CD4-positive, alpha-beta T cell treated with Interleukin-4 for 1 hour (primary cell): ENCODE measurements at places on chromosomes 5 and 9.

GRCh38 chr5:124583469-124584350, 162.7 kb downstream of the ZNF608 start:
- DNase-seq = peak; percentile 16

- no peak for DNase-seq
Observed at GRCh38 chr5:58330781-58331180, 129.1 kb downstream of the PLK2 start.

DNA sequence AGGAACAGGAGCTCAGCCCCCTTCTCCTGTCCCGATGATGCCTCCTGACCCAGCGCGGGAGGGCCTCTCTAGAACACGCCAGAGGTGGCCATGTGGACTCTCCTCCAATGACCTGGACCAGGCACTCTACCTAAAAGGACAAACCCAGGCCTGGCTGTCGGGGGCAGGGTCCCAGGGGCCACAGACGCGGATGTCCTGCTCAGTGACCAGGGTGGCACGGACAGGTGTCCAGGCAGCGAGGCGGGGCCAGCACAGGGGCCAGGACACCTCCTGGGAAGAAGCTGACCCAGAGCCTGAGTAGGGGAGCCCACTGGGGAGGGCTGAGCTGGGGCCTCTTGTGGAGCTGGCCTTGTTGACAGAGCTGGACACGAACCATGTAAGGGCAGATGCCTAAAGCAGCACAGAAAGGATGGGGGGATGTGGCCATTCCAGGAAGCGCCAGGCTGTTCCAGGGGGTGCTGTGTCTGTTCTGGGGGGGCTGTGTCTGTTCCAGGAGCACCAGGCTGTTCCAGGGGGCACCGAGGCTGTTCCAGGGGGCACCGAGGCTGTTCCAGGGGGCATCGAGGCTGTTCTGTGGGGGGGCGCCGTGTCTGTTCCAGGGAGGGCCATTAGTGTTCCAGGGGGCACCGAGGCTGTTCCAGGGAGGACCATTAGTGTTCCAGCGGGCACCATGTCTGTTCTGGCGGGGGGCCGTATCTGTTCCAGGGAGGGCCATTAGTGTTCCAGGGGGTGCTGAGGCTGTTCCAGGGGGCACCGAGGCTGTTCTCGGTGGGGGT, 30.5 kb downstream of the EXD3 start:
- DNase-seq = no peak

- DNase-seq = peak; percentile 46
Observed at GRCh38 chr5:177306674-177307543, 3.3 kb downstream of the PRELID1 start.

DNA sequence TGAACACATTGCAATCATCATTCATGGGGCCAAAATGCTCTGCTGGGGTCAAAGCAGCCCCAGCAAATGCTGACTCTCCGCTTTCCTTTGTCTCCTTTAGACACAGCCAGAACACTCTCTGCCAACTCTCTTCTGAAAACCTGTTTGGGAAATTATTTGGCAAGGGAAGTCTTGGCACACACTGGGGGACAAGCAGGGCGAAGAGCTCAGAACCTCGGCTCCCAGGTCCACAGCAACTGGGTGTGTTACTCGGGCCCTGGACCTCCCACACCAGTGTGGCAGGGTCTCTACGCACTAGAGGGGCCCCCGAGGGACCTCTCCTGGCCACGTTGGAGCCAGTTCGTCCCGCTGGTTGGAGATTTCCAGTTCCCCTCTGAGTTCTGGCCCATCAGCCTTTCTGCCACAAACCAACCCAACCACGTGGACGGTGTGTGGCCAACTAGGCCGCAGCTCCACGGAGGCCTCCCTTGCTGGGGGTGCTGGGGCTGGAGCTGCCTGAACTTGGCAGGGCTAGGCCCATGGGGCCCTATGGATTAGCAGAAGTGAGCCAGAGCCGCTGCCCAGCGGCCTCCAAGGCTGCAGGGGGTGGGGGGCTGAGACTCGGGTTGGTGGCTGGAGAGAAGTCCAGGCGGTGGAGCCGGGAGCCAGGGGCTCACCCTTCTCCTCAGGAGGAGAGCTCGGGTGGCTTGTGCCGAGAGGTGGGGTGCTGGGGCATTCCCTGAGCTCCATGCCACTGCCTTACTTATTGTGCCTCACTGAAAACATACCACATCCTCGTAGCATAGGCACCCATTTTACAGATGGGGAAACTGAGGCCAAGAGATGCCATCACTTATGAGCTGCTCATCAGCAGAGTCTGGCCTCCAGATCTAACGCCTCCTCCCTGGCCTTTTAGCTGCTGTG, 46.8 kb upstream of the RNU6ATAC start:
- DNase-seq = no peak

DNA sequence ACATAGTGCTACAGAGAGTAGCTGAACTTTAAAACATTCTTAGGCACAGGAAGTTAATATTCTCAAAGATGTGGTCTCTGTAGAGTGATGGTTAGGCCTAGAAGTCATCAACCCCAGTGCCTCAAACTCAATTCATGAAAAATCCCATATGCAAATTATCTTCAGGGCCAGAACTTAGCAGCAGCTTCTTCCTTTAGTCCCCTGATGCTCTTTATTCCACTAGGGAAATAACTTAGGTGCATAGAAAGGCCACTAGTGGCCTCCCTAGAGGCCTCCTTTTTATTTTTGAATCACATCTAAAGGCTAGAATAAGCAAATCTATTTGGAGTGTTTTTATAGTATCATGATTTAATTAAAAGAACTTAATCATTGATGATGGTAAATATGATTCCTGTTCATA, 88.3 kb downstream of the GIN1 start:
- DNase-seq = no peak

DNA sequence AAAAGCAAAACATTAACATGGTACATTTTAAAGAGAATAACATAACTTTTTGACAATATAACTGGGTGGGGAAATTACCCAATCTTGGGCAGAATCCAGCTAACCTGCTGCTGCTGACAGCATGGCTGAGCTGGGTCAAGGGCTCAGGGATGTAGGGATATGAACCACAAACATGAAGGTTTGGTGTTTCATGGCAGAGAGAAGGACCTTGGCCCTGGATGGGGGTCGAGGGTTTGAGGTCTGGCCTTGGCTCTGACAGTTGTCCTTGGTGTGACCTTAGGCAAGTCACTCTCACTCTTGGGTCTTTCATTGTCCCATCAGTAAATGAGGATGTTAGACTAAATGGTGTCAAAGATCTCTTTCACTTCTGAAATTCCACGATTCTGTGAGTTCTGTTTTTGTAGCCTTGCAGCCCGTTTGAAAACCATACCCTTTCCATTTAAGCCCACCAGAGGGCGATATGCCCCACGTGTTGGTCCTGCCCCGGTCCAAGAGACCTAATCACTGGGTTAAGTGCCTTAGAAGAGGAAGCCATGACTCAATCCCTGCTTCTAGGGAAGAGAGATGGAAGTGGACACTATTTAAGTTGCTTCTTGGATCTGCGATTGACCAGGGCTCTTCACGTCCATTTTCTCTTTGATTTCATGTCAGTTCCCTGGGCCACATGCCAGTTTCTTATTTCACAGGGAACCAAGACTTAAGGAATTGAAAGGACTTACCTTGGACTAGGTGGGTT, 56.8 kb upstream of the TEX48 start:
- DNase-seq = peak; percentile 84

DNA sequence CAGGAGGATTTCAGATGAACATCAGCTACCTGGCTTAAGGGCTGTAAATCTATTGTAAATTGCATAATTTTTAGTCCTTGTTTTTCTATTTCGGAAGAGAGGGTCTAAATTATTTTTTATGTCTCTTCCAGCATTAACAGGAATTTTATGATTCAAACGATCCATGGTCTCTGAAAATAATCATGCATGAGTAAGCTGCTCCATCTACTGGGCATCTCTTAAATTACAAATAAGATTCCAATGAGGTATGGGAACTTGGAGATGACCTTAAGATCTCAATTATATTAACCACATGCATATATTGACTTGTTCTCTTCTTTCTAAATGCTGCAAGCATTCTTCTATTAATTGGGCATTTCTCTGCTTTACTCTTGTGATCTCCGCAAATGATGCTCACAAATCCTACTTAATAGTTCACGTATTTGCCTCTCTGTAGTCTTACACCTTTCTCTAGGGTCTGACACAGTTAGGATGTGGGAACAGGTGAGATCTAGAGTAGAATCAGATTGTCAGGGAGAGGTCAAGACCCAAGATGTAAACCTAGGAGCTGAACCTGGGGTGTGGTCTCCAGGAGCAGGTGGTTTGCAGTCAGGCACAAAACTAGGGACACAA, 86.9 kb downstream of the NUDT12 start:
- peak; percentile 45 for DNase-seq

DNA sequence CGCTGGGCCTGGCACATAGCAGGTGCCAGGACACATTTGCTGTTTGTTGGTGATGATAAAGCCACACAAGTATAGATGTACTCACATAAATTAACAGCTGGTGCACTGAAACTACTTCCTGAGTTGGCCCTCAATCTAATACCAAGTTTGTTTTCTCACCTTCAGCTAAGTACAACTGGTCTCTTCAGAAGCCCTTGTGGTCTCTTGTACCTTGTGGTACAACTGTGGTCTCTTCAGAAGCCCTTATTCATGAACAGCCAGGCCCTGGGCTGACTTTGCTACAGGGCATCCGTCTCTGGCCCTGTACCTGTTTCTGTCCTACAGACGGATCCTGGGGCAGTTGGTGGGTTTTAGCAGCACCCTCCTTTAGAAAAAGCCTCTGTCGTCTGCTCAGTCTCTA, 81.5 kb downstream of the DAB2IP start:
- peak; percentile 12 for DNase-seq

DNA sequence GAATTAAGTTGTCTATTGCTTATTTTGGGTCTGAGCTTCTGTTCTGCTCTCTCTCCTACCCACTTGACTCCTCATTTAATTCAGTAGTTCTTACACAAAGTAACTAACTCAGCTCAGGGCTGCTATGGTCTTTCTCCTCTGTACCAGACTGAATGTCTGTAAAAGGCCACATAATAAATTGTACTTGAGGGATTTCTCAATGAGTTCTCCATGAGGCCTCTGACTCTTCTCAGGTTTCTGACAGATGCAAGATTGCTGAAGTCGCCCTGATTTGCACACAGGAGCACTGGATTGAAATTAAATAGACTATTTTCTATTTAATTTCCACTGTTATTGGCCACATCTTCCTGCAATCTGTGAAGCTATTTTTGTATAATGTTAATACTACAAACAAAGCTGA, 2.9 kb downstream of the IQGAP2 start:
- no peak for DNase-seq

GRCh38 chr9:489198-490197, 274.8 kb downstream of the DOCK8 start:
- DNase-seq = no peak

DNA sequence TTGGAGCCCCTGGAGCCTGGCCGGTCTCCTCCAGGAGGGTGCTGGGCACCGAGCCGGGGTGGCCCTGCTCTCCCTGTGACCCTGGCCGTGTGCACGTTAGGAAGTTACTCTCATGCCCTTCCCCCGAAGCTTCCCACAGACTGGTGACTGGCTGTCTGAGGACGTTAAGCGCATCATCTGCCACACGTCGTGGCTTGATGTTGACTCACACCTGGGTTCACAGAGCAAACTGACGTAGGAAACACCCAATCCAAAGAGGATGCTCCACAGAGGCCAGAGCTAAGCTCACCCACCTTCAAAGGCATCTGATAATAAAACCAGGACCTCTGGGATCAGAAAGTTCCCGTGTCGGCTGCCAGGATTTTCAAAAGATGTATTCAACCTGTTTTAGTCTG, 152.9 kb upstream of the PHYKPL start:
- DNase-seq = no peak

GRCh38 chr5:168251259-168251658, 40.2 kb upstream of the WWC1 start:
- DNase-seq = no peak

GRCh38 chr5:59130431-59130830, 547.6 kb downstream of the RAB3C start:
- no peak for DNase-seq

- peak; percentile 27 for DNase-seq
Observed at GRCh38 chr5:132485641-132486317, 4.8 kb downstream of the IRF1 start.

DNA sequence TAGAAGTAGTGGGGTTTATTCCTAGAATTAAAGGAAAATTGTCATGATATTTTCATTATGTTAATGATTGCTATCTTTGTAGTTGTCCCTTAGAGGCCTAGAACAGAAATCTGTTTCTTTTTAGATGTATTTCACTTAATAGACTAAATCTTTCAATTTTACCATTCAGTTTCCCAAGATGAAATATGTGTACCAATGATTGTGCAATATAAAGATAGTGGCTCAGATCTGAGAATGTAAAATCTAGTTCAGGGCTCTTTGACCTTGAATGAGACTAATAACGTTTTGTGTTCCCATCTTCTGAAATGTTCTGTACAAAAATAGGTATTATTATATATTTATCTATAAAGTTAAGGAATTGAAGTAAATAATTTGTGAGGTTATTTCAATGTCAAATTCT, 947.9 kb downstream of the DTWD2 start:
- DNase-seq = no peak

GRCh38 chr5:141529002-141529401, 40.1 kb downstream of the PCDHGC5 start:
- DNase-seq = no peak

DNA sequence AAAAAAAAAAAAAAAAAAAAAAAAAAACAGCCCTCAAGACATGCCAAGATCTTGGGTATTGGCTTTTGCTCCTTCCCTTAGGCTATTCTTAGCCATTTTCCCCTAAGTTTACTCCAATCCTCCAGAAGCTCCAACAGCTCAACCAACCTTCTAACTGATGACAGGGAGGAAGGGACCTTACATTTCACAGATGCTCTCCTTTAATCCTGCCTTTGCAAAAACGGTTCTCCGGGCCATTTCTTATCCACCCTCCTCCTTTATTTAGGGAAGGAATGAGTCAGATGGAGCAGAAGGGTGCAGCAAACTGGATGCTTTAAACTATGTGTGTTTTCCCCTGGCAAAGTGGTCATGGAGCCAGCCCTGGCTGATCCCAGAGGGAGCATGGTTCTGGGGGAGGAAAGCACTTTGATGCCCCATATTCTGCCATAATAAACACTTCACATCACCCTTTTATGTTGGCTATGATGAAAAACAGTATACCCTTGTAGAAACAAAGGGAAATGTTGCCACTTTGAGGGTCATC, 369.4 kb upstream of the DMAC1 start:
- DNase-seq = no peak

GRCh38 chr5:163503106-163504078, 2.0 kb upstream of the MAT2B start:
- peak; percentile 56 for DNase-seq

DNA sequence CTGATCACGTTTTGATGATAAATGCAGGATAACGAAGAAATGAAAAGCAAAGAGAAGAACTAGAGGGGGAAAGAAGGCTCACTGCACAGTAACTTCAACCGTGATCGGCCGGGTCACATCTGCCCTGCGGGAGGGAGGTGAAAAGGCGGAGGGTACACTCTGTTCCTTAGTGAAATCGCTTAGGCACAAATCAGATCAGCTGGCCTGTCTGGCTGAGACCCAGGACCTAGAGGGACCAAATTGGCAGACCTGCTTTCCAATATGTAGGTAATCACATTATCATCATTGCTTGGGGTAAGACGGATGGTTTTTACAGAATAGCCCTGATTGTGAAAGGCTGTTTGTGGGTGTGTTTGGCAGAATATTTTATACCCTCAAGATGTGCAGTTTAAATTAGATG, 82.2 kb downstream of the SLC28A3 start:
- DNase-seq = no peak
